ENCODE measurements at places on chromosomes 5 and 9.

GRCh38 chr5:142287096-142287972, 37.5 kb downstream of the SPRY4 start:
- no peak for DNase-seq

- no peak for DNase-seq
These were observed 84.3 kb upstream of the OTULINL start for GRCh38 chr5:14497311-14497710.

DNA sequence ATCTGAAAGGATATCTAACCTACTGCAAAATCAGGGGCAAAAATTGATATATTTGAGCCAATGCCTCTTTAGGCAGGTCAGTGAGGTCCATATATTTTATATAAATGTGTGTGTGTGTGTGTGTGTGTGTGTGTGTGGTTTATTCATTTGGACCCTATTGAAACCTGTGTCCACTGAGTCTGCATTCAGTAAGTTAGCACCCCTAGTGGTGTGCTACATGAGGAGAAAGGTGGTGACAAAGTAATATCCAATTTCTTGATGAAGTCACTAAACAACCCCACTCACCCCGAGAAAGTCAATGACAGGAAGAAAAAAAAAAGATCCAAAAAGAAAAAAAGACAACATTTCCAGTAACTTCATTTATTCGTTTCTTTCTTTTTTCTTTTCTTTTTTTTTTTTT, 4.1 kb downstream of the FBXW11 start:
- DNase-seq = peak; percentile 40

- peak; percentile 22 for DNase-seq
These were observed 333.2 kb upstream of the RFX3 start for GRCh38 chr9:3858961-3859360.

DNA sequence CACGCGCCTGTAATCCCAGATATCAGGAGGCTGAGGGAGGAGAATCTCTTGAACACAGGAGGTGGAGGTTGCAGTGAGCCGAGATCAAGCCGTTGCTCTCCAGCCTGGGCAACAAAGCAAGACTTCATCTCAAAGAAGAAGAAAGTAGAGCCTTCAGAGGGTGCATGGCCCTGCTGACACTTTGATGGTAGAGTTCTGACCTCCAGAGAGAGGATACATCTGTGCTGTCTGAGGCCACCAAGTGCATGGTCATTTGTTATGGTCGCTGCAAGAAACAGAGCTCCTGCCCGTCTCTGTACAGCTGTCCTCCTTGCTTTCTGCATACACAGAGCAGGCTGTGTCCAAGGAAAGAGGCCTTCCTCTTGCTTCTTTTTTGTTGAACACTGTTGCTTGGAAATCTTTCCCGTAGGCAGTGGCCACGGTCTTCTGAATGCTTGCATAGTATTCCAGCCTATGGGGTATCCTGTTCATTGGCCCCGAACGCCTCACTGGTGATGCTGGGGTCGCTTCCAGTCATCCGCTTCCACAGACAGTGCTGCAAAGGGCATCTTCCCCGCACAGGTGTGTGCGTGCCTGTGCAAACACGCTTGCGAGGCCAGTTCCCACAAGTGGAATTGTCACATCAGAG, 36.8 kb upstream of the UNC5A start:
- no peak for DNase-seq

DNA sequence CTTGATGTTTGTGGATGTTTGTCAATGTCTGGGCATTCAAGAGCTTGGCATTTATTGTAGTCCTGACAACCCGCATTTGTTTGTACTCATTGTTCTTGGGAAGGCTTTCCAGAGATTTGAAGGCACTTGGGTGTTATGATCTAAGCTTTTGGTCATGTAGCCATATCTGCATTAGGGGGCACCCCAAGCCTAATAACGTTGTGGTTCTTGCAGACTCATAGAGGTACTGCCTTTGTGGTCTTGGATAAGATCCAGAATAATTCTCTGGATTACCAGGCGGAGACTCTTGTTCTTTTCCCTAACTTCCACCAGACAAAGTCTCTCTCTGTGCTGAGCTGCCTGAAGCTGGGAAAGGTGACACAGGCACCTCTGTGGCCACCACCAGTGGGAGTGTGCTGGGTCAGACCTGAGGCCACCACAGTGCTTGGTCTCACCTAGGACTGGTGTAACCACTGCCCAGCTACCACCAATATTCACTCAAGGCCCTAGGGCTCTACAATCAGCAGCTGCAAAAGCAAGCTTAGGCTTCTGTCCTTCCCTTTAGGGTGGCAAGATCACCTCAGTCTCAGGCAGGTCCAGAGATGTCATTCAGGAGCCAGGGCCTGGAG, 144.4 kb upstream of the TAS2R1 start:
- DNase-seq = peak; percentile 63

- peak; percentile 1 for DNase-seq
These were observed 348.4 kb upstream of the FTMT start for GRCh38 chr5:121503111-121503840.

- no peak for DNase-seq
These were observed 46.6 kb downstream of the ANGPTL2 start for GRCh38 chr9:127075624-127076372.

- no peak for DNase-seq
These were observed 604.1 kb upstream of the TLE4 start for GRCh38 chr9:78967596-78968217.

DNA sequence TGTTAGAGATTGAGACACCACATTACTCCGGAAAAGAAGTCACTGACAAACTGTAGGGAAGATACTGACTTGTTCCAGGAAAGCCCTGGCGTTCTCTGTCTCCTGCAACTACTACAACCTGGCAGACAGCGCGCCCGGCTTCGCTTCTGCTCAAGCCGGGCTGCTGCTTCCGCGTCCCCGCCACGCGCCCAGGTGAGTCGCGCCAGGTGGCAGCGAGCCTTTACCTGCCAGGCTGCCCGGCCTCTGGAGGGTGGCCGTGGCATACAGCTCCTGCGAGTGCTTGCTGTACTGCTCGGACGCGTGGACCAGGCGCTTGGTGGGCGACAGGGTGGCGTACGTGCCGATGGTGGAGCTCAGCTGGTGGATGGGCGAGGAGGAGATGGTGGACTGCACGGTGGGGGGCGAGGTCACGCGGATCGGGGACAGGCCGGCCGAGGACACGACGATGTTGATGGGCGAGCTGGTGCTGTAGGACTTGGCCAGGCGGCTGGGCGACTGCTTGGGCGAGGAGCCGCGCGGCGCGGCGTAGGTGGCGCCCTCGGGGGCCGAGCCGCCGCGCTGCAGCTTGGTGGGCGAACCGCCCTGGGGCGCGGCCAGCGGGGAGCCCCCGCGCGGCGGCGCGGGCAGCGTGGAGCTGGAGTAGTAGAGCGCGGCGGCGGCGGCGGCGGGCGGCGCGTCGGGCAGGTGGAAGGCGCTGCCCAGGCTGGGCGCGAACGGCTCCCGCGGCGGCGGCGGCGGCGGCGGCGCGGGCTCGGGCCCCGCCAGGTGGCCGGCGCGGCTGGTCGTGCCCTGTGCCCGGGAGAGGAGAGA, 519.6 kb downstream of the CTNND2 start:
- DNase-seq = peak; percentile 13

DNA sequence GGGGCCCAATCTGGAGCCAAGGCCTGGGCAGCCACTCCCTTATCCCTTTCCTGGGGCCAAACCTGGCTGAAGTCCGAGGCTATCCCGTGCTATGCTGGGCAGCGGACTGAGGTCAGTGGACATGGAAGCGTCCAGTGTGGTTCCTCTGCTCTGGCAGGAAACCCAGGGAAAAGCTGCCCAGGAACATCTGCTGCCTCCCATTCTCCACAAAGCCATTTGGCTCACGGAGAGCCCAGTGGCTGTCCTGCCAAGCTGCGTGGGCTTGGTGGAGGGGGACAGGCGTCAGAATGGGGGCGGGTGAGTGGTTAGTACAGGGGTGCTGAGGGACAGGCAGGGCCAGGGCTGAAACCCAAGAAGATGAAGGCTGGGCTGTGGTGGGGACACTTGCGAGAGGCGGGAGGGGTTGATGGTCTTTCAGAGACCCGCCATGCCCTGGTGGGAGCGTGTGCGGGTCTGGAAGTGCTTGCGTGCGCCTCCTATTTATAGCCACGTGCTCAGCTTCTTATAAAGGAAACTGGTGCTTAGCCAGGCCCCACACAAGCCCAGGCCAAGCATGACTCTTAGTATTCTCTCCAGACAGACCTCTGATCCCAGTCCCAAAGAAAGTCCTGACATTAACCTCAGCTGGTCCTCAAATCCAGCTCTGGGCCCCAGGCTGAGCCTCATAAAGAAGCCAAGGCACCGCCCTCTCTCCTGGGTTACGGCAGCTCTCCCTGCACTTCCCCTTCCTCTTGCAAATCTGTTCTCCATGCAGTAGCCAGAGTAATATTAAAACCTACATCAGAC, 9.4 kb upstream of the SLC6A7 start:
- DNase-seq = peak; percentile 95

- DNase-seq = no peak
These were observed 59.7 kb downstream of the ZNF618 start for GRCh38 chr9:113935677-113936380.

- no peak for DNase-seq
These were observed 89.8 kb downstream of the NREP start for GRCh38 chr5:111667128-111667736.

DNA sequence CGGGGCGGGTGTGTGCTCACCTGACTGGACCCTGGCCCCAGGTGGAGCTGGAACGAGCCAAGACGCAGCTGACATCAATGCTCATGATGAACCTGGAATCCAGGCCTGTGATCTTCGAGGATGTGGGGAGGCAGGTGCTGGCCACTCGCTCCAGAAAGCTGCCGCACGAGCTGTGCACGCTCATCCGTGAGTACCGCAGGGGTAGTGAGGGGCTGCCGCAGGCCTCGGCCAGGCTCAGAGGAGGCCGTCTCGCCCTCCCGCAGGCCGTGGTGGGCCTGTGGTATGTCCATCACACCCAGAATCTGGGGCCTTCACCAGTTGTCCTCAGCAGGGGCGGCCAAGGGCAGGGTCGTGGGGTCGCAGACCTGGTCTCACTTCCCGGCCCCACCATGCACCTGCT, 11.3 kb downstream of the PMPCA start:
- no peak for DNase-seq

DNA sequence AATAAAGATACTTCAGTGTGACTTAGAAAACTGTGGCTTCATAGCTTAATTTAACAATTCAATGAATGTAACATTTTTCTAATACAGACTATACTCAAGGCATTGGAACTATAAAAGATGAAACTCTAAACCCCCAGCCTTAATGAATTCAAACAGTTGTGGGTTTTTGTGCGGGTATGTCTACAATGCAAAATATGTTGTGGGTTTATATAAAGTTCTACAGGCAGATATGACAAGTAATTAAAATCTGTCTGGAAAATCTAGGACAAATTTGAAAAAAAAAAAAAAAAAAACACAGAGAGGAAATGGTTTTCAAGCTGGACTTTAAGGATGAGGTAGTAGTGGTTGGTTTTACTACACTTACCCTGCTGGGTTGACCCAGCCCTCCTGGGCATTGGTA, 467.5 kb upstream of the TLE4 start:
- DNase-seq = peak; percentile 22

- DNase-seq = no peak
These were observed 92.1 kb downstream of the ZCCHC7 start for GRCh38 chr9:37212435-37212834.

DNA sequence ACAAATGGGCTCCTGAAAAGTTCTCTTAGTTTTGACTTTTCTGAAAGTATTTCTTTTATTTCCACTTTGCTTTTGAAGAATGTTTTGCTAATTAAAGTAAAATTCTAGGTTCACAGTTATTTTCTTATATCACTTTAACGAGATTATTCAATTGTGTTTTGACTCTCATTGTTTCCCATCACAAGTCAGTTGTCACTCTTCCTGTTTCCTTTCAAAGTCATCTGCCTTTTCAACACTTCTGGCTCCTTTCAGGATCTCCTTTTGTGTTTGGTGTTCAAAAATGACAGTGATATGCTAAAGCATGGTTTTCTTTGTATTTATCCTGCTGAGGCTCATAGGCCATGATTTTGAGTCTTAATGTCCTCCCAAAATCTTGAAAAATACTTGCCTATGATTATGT, 235.4 kb upstream of the TAS2R1 start:
- no peak for DNase-seq

DNA sequence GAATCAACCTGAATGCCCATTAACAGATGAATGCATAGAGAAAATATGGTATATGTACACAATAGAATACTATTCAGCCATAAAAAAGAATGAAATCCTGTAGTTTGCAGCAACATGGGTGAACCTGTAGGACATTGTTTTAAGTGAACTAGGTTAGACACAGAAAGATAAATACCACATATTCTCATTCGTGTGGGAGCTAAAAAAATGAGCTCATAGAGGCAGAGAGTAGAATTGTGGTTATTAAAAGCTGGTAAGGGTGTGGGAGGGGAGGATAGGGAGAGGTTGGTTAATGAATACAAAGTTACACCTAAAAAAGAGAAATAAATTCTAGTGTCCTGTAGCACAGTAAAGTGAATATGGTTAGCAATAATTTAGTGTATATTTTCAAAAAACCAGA, 23.5 kb downstream of the PTTG1 start:
- DNase-seq = no peak

GRCh38 chr9:3525096-3525835, 535 bp downstream of the RFX3 start:
- DNase-seq = no peak

DNA sequence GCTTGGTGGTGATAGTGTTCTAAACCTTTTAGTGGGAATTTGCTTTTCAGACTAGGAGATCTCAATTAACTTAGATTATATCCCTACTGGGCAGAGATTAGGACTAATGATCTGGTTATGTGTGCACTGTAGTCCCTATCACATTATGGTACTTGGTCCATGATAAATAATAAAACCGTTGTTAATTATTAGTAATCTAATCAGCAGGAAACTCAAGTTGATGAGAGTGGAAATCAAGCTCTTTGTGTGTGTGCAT, 262.3 kb downstream of the ARHGAP26 start:
- DNase-seq = no peak

- DNase-seq = peak; percentile 56
These were observed 308.9 kb upstream of the MPDZ start for GRCh38 chr9:13588151-13589033.

GRCh38 chr5:132505641-132506040, 15.1 kb upstream of the IRF1 start:
- DNase-seq = peak; percentile 23

- DNase-seq = no peak
These were observed 25.9 kb upstream of the PIK3R1 start for GRCh38 chr5:68189613-68190012.

GRCh38 chr5:91028499-91028956, 354.6 kb downstream of the ARRDC3 start:
- DNase-seq = no peak

DNA sequence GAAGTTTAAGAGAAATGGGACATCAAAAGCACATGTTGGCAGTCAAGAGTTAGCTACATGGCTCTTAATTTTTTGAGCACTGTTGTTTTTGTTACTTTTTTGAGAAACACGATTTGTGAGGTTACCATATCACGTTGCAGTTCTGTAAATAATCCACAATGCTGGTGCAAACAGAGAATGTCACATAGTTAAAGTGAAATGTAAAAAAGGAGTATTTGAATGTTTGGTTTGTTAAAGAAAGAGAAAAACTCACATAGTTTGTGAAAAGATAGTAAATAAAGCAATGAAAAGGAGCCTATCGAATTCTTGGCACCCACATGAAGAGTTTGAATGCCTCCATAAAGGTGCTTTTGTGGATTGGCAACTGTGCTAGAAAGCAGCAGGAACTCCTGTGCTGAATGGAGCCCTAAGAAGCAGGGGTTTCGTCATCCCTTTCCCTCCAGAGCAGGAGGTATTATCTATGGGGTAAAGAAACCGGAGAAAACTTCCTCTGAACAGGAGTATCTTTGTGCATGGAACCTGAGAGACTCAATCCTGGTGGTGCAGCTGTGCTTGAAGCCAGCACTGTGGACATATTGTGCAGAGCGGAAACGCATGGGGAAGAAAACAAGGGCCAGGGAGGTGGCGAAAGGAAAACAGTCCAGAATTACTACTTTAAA, 148.5 kb upstream of the OTULINL start:
- DNase-seq = no peak

- no peak for DNase-seq
These were observed 42.6 kb upstream of the KCNN2 start for GRCh38 chr5:114319236-114319635.

Measured in myocyte (in vitro differentiated cells).